ENCODE measurements at places on chromosomes 3 and 15. TPM values are rescaled to one million over a fixed set of nuclear protein-coding genes. Genes with fewer than 3 reads are reported as not detected.
A peak's percentile ranks its signal among the peaks of the same experiment; 100 is the strongest.

The ATP13A4 gene
- total RNA-seq = 0.31 TPM

The PAQR9 gene
- total RNA-seq = not detected

The VIPR1 gene
- 0.69 TPM for total RNA-seq

The FAIM gene
- 2.3 TPM for total RNA-seq

The CLEC3B gene
- not detected for total RNA-seq

The EOGT gene
- total RNA-seq = 12.5 TPM

The GPR15 gene
- 6.8 TPM for total RNA-seq

The SLC6A20 gene
- total RNA-seq = not detected

The FRMD5 gene
- total RNA-seq = not detected

The FANCD2OS gene
- total RNA-seq = not detected

The SERINC4 gene
- total RNA-seq = 0.39 TPM

The PLSCR2 gene
- total RNA-seq = not detected

The C3orf85 gene
- not detected for total RNA-seq

The SEMA3F gene
- 0.42 TPM for total RNA-seq

The FAM107A gene
- not detected for total RNA-seq

The PTH1R gene
- total RNA-seq = not detected

DNA sequence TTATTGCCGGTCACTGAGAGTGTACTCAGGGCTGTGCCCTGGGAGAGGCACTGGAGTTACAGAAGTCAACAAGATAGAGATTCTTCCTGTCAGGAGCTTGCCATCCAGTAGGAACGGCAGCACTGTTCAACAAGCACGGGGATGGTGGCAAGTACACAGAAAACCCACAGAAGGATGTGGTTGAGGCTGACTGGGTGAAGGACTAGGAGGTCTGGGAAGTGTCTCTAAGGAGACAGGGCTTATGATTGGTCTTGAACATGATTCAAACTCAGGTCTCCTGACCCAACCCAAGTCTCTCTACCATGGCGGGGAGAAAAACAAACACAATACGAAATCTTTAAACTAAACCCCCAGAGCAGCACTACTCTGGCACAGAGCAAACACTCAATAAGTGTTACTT is 37.6 kb downstream of the ERICH6 start:
- DNase-seq = peak; percentile 8

- no peak for DNase-seq
These were observed 5.6 kb upstream of the LRRC34 start for GRCh38 chr3:169818316-169818715.

DNA sequence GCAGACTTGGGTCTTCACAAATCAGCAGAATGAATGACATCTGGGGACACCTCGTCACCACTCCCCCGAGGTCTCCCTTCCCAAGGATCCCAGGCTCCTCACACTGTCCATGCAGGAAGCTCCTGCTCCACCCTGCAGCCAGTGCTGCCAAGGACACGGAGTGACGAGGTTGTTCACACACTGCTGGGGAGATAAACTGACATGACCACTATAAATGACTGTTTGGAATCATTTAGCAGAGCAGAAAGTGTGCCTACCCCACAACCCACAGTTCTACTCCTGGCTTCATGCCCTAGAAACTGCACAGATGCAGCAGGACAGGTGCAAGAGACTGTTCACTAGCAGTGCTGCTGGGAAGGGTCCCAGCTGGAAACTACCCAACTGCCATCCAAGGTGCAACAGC is 19.7 kb upstream of the PRSS50 start:
- no peak for DNase-seq

GRCh38 chr15:44788748-44789147 is 52.4 kb downstream of the TRIM69 start:
- DNase-seq = no peak

GRCh38 chr3:121747976-121748375 is 1.6 kb downstream of the GOLGB1 start:
- DNase-seq = no peak

DNA sequence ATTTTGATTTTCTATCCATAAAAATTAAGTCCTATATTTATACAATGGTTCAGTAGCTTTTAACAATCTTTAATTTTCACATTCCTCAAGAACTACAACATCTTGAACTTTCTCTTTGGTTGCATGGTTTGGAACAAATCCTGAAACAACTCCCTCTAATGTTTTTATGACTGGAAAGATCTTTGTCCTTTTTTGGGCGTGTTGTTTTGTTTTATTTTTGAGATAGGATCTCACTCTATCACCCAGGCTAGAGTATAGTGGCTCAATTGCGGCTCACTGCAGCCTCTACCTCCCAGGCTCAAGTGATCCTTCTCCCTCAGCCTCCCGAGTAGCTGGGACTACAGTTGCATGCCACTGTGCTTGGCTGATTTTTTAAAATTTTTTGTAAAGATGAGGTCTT is 4.0 kb downstream of the STX19 start:
- DNase-seq = no peak

GRCh38 chr15:74978503-74978902 is 16.9 kb upstream of the SCAMP5 start:
- DNase-seq = no peak

- DNase-seq = no peak
These were observed 9.6 kb upstream of the CTDSPL start for GRCh38 chr3:37852097-37852496.

GRCh38 chr15:41844814-41845213 is 6.2 kb downstream of the PLA2G4B start:
- DNase-seq = no peak

DNA sequence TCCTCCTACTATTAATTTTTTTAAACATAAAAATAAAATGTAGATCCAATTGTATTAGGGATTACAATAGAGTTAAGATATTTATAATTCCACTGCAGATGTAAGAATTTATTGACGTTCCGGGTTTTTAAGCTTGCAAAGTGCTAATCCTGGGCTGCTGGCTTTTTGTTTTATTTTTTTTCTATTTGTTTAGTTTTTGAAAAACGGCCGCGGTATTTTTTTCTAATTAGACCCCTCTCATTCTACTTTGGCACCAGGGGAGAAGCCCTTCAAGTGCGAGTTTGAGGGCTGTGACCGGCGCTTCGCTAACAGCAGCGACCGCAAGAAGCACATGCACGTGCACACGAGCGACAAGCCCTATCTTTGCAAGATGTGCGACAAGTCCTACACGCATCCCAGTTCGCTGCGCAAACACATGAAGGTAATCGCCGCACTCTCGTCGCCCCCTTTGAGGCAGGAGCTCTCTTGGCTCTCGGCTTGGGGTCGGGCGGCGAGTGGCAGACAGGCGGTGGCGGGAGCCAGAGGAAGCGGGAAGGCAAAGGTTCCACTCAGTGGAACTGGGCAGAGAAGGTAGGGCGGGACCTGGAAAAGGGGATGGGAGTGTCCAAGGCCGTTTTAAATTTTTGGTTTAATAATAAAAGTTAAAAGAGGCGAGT is 3.2 kb downstream of the ZIC1 start:
- DNase-seq = no peak

- DNase-seq = no peak
These were observed 41.4 kb downstream of the SLC30A4 start for GRCh38 chr15:45481135-45481534.

GRCh38 chr3:25448750-25449692 is 21.0 kb downstream of the RARB start:
- DNase-seq = no peak

GRCh38 chr3:172198428-172198827 is 159.1 kb downstream of the FNDC3B start:
- DNase-seq = no peak

DNA sequence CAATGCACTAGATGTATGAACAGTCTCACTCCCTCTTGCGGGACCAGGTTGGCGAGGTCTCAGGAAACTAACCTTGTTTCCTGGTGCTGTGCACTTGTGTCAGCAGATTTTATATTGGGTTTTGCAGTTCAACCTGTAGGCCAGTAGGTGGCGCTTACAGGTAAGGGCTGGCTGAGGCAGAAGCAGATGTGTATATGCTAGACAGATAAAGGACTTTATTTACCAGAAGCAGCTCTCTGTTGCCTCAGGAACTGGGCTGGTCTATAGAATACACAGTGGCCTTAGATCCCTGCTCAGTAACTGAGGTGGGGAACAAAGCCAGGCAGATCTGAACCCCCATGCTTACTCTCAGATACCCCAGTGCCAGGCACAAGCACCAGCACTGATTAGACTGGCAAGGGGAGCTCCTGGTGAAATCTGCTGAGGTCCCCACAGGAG is 296.8 kb downstream of the DOCK3 start:
- DNase-seq = peak; percentile 60

DNA sequence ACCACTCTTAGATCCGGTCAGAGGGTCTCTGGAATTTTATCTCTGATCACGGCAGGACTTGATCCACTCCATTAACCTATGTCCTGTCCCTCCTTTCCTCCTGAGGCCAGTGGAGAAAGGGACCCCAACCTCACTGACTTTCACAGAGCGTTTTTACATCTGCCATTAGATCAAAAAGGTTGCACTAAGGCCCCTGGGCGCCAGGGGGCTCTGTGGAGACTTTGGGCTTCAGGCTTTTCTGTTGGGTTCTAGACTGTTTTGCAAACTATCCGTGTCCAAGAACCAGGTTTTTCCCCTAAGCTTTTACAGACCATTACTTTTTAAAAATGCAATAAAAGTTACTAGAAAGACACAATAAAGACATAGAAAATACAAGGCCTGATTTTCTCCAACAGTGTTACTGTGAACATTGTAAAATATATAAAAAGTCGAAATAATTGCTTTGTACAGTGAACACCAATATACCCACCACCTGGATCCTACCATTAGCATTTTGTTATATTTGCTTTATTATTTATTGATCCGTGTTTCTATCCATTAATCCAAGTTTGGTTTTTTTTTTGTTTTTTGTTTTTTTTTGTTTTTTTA is 159.7 kb downstream of the POLR2M start:
- peak; percentile 34 for DNase-seq

- no peak for DNase-seq
These were observed 10.4 kb downstream of the KY start for GRCh38 chr3:134640378-134640777.

GRCh38 chr3:149292666-149293065 is 40.8 kb downstream of the TM4SF18 start:
- DNase-seq = no peak

DNA sequence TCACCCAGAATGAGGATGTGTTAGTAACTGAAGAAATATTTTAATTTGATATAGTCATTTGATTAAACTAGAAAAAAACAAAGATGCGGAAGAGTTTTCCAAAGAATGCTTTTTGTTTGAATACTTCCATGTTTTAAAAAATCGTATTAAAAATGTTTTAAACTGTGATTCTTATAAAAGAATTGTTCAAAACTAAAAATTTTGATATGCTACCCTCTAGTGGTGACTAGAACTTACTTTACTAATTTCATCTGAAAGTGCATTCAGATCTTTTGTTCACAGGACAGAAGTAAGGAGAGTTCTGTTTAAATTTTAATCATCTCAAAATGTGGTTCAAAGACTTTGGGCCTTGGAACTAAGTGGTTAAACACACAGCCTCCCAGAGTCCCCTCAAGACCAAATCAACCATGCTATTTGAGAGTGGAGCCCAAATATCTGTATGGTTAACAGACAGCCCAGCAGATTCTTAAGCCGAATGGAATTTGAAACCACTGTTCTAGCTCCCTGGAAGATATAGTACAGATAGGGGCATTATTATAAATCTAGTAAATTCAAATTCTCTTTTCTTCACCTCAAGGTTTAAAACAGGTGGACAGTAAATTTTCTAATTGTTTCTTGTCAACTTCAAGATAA is 45.2 kb upstream of the SYNPR start:
- no peak for DNase-seq

GRCh38 chr3:74200952-74201351 is 413.5 kb downstream of the CNTN3 start:
- DNase-seq = no peak

GRCh38 chr15:87961851-87962420 is 294.6 kb downstream of the NTRK3 start:
- DNase-seq = no peak

GRCh38 chr3:10533737-10534023 is 28.3 kb upstream of the ATP2B2 start:
- DNase-seq = no peak

DNA sequence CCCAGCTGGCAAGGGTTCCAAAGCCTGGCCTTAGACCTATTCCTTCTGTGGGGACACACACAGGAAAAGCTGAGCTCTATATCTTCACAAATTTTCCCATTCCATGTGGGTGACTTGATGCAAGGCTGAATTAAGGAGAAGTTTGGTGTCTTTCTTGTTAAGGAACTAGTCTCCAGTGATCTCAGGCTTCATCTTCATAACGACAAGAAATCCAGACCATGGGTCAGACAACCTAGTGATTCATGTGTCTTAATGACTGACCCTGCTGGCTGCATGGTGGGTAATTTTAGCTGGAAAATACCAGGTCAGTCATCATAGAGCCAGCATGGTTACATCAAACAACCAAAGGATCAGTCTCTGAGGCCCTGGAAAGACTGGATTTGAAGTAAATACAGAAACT is 112.7 kb upstream of the SLC4A7 start:
- no peak for DNase-seq

- DNase-seq = no peak
These were observed 475.0 kb upstream of the CBLB start for GRCh38 chr3:106343811-106344210.

GRCh38 chr3:171458071-171458863 is 1.9 kb downstream of the TNIK start:
- DNase-seq = peak; percentile 31

DNA sequence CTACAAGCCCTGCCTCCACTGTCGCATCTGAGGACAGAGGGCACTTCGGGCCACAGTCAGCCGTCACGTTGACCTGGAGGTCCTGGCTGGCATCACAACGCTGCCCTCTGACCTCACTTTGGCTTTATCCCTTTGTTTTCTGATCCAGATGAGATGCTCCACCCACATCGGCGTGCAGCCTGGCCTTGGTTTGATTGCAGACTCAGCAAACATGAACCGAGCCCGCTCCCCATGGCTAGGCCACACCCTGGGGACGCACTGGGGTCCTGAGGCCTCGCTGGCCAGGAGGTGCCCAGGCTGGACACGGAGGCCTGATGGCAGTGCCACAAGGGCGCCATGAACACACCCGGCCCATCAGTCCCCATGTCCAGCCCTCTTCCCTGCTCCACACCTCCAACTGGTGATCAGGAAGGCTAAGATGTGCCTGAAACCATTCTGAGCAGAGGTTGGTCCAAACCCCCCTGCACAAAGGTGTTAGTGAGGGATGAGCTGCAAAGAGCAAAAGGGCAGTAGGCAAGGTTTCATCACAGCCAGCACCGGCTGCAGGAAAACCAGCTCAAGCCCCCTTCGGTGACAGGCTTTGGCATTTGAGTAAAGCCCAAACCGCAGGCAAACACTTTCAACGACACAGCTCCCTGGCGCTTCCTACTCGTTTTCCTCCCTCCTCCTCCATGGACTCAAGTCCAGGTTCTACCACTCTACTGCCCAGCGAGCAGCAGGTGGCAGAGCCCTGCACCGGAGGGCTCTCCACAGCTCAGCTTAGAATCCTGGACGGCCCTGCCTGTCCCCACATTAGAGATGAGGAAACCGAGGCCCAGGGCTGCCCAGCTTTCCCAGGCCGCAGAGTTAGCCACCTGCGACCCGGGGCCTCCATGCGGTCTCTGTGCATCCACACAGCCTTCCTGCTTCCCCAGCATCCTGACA is 165.8 kb downstream of the NUP210 start:
- DNase-seq = no peak

All from activated T-helper 1 cell treated with anti-CD3 and anti-CD28 coated beads, Interleukin-12 subunit alpha, Interleukin-12 subunit beta, Interleukin-2, Interleukin-4 antibody, amounts not matched to agents 30 ng/mL and 10 ng/mL and 1 ng/mL, durations not matched to agents 14 hours and 24 hours and 36 hours (primary cell).